Activated CD4-positive, alpha-beta memory T cell treated with anti-CD3 and anti-CD28 coated beads for 36 hours (primary cell): ENCODE measurements at places on chromosomes 6 and 20.

GRCh38 chr6:152236370-152237097, 400.6 kb downstream of the SYNE1 start:
- no peak for DNase-seq

DNA sequence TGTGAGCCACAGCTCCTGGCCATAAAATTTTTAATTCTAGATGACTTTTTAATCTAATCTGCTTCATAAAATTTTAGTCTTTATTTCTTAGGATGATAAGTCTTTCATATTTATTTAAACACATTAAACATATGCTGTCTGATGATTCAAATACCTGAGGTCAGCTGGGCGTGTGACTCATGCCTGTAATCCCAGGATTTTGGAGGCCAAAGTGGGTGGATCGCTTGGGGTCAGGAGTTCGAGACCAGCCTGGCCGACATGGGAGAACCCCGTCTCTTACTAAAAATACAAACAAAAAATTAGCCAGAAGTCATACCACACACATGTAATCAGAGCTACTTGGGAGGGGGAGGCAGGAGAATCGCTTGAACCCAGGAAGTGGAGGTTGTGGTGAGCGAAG, 53.1 kb downstream of the RBM24 start:
- no peak for DNase-seq

DNA sequence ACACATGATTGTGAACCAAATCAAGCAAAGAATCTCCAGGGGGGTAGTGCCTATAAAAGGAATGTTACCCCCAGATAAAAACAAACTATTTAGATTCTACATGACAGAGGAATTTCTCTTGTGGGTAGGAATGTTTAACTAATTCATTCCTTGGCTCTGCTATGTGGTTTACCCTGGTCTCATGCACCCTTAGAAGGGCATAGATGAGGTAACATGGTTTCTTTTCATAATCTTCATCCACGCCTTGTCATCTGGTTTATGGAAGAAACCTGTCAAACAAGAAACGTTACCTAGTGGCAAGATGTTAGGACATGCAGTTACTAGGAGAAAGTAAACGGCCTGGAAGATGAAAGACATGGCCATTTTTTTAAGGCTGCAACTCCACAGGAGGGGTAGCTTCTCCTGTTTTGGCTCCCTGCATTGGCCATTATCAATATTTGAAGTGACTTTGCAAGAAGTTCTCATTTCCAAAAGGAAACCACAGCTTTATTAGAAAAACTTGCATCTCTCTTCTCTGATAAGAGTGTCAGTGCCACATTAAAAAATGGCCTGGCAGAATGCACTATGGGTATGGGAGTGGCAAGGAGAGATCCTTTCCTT, 45.5 kb downstream of the STX11 start:
- DNase-seq: no peak

GRCh38 chr6:50714487-50715379, 1.4 kb downstream of the TFAP2D start:
- DNase-seq: no peak

DNA sequence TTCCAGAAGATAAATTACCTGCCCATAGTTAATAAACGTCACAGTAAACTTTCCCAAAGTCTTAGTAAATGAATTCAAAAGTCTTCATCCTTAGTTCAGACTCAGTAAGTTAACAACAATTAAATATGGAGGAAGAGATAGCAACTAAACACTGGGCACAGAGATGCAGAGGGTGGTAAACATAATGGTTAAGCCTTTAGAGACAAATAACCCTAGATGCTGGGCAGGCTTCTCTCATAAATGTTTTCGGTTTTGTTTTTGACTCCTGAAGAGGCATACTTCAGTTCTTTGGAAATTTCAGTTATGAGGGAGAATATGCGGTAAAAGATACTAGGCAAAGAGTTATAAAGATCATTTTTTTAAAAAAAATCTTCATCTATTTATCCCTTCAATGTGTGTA, 369.8 kb downstream of the FRK start:
- no peak for DNase-seq

- no peak for DNase-seq
Measured at GRCh38 chr6:44598679-44599078, 211.2 kb downstream of the CDC5L start.

- no peak for DNase-seq
Measured at GRCh38 chr20:36497856-36498255, 43.5 kb upstream of the MYL9 start.

DNA sequence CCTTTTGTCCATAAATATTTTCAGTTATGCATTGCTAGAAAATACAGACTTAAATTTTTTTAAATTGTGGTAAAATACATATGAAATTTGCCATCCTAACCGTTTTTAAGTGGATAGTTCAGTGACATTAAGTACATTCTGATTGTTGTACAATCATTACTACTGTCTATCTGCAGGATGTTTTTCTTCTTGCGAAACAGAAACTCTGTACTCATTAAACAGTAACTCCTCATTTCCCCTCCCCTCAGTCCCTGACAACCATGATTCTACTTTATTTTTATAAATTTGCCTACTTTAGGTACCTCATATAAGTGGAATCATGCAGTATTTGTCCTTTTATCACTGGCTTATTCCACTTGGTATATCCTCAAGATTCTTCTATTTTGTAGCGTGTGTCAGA, 21.3 kb downstream of the TAF11 start:
- DNase-seq: no peak
